Common myeloid progenitor, CD34-positive (primary cell): ENCODE measurements at places on chromosomes 5 and 9.

DNA sequence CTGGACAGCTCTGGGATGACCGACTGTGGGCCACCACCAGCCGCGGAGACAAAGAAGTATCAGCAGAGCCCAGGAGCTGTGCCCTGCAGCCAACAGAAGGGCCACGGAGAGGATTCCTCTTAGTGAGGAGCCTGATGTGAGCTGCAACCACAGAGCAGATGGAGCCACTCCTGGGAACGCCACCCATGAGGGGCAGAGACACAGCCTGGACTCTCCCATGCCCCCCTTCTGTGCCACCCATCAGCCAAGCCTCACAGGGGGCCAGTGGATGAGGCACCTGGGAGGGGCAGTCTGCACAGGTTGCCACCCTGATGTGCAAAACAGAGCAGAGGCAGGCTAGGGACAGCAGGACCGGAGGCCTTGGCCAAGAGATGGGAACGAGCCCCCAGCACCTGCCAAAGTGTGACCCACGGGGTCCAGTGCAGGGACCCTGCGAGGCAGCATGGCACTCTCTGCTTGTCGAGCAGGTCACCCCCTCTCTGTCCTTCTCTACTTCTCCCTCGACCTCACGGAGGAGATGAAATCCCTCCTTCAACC, 380.7 kb upstream of the IRX1 start:
- DNase-seq: no peak

DNA sequence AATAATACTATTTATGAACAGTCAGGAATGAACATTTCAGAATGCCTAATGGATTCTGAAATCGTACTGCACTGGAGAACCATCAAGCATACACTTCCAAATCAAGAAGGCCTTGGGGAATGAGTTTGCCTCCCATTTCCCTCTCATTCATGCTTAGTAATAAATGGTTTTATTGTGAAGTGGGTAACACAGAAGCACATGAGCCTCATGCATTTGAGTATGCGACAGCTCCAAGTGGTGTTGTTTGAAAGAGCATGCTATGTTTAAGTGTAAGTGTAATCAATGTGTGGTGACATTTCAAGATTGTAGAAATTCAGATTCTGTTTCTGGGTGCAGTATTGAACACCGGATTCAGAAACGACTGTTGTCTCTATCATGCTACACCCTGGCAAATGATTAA, 60.0 kb downstream of the SGCD start:
- no peak for DNase-seq

DNA sequence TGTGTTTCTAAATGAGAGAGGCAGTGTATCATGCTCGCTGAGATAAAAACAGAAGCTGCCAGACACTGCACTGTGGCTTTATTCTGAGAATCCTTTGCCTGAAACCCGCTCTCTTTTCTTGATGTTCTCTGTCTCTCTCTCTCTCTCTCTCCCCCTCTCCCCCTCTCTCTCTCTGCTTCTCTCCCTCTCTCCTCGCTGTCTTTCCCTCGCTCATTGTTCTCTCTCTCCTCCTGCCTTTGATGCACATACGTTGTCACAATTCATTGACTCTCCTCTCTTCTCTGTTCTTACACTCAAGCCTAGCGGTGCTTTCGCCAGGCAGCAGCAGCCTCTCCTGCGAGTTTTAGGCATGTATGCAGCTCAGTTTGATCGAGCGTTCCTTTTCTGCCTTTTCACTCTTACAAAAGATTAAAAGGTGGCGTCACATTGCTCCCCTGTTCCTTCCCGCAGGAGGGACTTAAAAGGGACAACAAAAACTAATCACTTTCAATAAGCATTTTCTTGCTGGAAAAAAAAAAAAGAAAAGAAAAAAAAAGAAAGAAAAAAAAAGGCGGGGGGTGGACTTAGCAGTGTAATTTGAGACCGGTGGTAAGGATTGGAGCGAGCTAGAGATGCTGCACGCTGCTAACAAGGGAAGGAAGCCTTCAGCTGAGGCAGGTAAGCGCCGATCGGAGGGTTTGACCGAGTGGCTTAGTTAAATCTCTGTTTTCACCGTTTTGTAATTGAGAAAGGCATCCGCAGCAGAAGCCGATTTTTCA, 717.9 kb upstream of the WWC1 start:
- peak; percentile 14 for DNase-seq

DNA sequence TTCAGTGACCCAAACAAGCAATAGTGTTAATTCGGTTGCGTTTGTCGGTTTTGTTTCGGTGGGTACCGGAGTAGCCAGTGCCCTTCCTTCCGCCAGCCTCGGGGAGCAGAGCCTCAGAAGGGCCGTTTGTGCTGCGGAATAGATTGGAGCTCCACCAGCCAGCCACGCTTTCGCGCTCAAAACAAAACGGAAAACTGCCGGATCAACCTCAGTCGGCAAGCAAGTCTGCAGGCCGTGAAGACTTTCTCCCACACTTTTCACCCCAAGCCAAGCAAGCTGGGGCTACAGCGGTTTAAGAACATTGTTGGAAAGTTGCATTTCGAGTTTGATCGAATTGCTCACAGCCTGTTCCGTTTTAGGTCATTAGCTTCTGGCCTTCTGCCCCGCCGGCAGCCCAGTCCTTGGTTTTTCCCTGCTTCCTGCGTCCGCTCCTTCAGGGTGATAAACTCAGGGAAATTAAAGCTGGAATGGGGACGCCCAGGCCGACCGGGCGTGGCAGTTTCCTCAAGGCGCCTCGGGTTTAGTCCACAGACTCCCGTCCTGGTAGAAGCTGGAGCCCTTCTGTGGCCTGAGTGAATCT, 803 bp upstream of the CCNO start:
- peak; percentile 45 for DNase-seq

GRCh38 chr9:128628471-128629048, 28.1 kb downstream of the DYNC2I2 start:
- no peak for DNase-seq

- no peak for DNase-seq
Measured at GRCh38 chr5:157088342-157088990, 20.4 kb downstream of the HAVCR2 start.

DNA sequence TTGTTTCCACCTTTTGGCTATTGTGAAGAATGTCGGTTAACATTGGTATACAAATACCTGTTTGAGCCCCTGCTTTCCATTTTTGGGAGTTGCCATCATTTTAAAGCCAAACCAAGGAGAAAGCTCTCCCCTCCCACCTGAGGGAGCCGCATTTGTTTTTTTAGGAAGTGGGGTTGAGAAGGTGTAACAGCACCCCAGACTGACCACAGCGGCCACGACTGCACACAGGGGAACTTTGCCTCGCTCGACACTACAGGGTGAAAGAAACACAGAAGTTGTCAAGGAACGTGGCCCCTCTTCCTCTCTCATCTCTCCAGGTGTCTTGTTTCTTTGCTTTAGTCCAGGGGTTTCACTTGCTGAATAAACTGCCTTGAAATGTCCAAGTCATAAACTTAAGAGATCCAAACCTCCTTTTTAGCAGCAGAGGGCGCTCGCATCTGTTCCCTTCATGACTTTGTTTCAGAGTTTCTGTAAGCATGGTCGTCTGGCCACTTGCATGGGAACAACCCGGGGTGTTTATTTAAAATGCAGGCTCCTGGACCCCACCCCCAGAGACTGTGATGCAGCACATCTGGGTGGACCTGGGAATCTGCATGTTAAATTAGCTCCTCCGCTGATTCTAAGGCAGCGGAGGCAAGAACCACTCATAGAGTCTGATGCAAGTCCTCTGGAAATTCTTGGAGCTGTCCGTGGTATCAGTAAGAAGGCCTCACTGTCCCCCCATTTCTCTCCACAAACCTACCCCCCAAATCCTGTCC, 2.1 kb upstream of the TTLL11 start:
- DNase-seq: peak; percentile 83

- DNase-seq: no peak
Measured at GRCh38 chr9:119372951-119373350, 3.7 kb upstream of the BRINP1 start.

- peak; percentile 66 for DNase-seq
Measured at GRCh38 chr5:140402258-140403074, 833 bp downstream of the ANKHD1 start.

GRCh38 chr5:61280761-61281427, 51.2 kb upstream of the ZSWIM6 start:
- DNase-seq: no peak

- DNase-seq: peak; percentile 70
Measured at GRCh38 chr5:142426129-142427014, 101.6 kb upstream of the SPRY4 start.

GRCh38 chr9:12933957-12934356, 159.1 kb downstream of the LURAP1L start:
- DNase-seq: no peak

- DNase-seq: no peak
Measured at GRCh38 chr9:23467276-23467675, 358.8 kb downstream of the ELAVL2 start.

DNA sequence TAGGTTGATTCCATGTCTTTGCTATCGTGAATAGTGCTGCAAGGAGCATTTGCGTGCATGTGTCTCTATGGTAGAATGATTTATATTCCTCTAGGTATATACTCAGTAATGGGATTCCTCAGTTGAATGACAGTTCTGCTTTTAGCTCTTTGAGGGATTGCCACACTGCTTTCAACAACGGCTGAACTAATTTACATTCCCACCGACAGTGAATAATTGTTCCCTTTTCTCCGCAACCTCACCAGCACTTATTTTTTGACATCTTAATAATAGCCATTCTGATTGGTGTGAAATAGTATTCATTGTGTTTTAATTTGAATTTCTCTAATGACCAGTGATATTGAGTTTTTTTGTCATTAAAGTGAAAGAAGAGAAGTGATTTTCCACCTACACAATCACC, 18.5 kb downstream of the IFNA5 start:
- no peak for DNase-seq

DNA sequence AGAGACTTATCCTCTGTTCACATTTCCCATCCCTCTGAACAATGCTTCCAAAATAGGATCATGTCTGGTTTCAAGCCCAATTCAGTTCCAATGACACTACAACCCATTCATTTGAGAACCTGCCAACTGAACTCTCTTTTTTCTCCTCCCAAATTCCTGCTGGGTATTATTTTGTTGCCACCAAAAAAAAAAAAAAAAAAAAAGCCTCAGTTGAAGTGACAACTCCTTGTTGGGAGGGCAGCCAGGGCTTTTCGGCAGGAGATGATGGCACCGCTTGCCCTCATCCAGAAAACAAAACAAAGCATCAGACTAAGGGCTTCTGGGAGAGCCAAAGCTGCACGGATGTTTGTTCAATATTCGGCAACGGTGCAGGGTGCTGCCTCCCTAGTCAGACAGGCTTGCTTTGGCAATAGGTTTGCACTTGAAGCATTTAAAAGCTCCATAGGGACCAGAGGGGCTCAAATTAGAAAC, 30.6 kb upstream of the TRIM32 start:
- DNase-seq: no peak

DNA sequence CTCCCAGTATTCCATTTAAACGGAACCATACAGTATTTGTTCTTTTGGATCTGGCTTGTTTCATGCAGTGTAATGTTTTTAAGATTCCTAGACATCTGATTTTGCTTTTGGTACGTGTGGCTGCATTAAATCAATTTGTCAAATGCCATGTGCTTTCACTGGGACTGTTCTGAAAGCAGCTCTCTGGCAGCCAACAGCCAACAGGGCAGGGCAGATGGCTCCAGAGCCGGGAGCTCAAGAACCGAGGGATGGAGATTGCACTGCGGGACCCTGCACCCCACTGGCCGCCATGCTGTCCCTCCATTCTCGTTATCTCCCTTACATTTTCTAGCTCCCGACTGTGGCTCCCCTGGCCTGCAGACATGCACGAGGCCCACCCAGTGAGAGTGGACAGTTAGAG, 33.4 kb upstream of the AIF1L start:
- no peak for DNase-seq

GRCh38 chr5:19099195-19099594, 888.8 kb downstream of the CDH18 start:
- no peak for DNase-seq

DNA sequence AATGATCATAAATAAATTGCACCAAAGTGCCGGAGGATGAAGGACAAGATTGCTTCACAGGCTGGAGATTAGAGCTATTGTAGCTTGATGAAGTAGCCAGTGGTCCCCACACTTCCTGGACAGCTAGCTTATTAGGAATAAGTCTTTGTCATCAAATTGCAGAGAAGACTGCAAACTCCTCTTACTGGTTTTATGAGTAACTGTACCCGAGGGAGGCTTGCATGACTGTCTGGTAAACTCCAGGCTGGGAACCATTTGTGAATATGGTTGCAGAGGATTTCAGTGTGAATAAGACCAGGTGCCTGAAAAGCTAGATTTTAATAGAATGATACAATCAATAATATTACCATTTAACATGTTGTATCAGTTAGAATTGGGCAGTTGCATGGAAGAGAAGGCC, 36.5 kb upstream of the SEMA5A start:
- DNase-seq: no peak

DNA sequence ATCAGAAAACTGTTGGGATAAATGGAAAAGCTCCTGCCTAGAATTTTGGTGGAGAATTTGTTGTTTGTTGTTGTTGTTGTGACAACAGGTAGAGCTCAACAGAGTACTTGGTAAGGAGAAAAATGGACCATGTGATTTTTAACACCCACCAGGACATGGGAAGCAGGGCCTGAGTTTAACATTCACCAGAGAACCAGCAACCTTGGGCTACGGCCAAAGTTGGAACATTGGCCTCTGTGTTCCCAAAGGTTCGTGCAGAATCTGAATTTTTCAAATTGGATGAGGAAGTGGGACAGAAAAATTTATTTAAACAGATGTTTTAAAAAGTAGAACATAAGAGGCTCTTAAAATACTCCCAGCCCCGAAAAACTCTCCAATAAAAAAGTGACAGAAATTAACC, 127.0 kb downstream of the GNA14 start:
- DNase-seq: no peak

DNA sequence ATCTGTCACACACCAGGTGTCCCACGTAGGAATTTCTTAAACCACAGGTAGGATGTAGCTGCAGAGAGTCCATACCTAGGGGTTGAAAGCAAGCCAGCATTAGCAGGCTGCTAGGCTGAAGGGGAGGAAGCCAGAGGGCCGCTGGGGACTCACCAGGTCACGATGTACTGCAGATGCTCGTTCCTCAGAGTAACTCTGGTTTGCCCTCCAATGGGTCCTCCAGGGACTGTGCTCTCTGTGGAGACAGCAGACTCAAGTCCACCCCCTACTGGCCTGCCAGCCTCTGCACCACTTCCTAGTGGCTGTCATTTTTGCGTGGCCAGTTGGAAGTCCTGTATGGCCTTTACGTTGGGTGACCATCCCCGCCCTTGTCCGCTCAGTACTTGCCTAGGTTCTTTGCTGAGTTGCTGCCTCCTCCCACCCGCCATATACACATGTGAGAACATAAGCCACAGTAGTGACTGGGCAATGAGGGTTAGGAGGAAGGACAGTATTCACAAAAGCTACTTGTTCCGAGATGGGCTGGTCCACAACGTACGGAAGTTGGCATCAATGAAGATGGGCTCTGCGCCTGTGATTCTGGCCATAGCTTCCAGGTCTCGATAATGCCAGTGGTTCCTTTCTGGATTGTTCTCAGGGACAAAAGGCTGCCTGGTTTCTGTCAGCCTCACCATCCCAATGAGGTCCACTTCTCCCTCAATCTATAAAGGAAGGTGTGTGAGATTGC, 4.1 kb downstream of the RPL7A start:
- DNase-seq: peak; percentile 83

DNA sequence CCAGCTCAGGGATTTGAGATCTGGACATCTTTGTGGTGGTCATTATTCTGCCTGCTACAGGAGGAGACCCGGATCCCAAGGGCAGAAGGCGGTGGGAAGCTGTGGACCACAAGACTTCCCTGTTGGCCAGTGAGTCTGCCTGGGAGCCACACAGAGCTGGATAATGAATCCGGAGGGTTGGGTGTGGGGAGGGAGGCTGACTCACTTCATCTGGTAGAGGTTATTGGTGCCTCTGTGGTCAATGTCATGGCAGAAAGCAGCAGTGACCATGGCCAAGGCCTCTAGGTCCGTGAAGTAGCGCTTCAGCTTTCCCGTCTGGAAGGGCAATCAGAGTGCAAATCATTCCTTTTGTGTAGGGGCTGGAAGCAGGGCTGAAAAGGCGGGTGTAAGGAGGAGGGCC, 58.5 kb downstream of the PDE6A start:
- no peak for DNase-seq
